ENCODE measurements at places on chromosomes 16 and 17. TPM values are rescaled to one million over a fixed set of nuclear protein-coding genes. Genes with fewer than 3 reads are reported as not detected.
A peak's percentile ranks its signal among the peaks of the same experiment; 100 is the strongest.

DNA sequence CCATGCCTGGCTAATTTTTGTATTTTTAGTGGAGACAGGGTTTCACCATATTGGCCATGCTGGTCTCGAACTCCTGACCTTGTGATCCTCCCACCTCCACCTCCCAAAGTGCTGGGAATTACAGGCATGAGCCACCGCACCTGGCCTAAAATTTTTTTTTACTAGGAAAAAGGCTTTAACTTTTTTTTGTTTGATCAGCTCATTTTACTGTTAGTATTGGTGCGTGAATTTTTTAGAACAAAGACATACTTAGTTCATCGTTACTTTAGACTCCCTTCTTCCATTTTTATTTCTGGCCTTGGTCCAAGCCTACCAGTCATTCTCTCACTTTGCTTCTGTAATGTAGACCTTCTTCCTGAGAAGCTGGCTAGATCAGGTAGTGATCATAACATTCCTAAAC, 25.4 kb upstream of the RAB11FIP4 start:
- no peak for DNase-seq

- DNase-seq = no peak
Observed at GRCh38 chr17:76004750-76005262, 4.2 kb downstream of the CDK3 start.

DNA sequence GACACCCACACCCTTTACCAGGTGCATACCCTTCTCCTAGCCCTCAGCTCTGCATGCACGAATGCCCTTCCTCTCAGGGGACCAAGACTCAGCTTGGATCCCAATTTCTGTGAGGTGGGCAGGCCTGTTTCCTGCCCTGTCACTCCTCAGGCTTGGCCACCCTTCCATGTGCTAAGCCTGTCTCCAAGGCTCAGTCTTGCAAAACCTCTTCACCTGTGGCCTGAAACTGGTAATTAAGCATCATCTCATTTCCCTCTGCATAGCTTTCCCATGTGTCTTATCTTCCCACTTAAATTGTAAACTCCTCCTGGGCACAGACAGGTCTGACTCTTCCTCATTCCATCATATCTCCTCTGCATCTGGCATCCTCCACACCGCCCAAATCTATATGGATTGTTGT, 31.0 kb upstream of the SMPD3 start:
- no peak for DNase-seq

GRCh38 chr16:16008666-16009065, 59.2 kb downstream of the ABCC1 start:
- DNase-seq = no peak

The SP6 gene
- 0.62 TPM for total RNA-seq

- no peak for DNase-seq
Observed at GRCh38 chr17:73560661-73561060, 83.6 kb downstream of the SDK2 start.

DNA sequence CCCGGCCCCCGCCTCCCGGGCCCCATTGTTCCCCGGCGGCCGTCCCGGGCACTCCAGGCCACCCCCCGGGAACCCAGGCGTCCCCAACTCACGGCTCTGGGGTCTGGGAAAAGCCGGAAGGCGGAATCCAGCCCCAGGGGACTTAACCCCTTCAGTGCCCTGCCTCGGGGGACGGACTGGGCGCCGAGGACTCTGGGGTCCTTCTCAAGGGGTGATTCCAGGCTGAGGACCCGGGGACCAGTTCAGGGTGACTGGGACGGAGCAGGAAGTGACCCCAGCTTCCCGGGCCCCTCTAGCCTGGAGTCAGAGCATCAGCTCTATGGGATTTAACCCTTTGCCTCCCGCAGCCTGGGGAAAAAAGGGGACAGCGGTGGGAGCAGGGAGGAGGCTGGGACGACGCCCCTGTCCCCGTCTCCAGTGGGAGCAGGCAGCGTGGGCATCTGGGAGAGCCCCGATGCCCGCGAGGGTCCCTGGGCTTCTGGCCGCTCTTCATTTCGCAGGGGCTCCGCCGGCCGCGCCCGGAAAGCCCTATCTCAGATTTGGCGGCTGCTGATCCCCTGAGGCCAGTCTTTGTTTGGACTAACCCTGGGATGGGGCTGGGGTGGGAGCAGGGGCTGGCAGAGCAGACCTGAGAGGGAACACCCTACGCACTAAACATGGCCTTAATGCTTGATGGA, at the start of gene ZNF629:
ZNF629 (minus strand) TSS at position 270 of the 677 bp plus-strand sequence. CDS start 2,723 bp downstream, outside the sequence.
- DNase-seq = peak; percentile 84

The CDYL2 gene
- 5.7 TPM for total RNA-seq

DNA sequence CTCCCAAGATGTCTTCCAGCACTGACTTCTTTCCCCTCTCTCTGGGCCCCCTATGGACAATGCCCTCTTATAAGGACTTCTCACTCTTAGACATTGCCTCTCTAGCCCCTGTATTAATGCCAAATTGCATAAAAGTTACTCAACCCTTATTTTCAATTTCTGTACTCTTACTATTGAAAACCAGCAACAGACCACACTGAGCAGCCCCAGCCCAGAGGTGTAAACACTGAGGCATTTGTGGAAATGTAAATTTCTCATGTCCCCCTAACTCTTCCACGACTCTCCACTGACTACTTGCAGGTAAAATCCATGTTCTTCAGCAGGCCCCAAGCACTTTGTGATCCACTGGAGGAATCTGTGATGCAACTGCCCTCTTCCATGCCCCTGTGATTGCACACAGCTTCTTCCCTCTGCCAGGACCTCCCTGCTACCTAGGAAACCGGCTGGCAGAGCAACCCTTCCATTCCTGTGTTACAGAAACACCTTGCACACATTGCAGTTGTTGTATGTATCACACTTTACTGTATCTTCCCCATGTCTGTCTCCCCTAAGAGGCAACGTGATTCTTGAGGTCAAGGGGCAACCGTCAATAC, 4.4 kb downstream of the N4BP1 start:
- no peak for DNase-seq

DNA sequence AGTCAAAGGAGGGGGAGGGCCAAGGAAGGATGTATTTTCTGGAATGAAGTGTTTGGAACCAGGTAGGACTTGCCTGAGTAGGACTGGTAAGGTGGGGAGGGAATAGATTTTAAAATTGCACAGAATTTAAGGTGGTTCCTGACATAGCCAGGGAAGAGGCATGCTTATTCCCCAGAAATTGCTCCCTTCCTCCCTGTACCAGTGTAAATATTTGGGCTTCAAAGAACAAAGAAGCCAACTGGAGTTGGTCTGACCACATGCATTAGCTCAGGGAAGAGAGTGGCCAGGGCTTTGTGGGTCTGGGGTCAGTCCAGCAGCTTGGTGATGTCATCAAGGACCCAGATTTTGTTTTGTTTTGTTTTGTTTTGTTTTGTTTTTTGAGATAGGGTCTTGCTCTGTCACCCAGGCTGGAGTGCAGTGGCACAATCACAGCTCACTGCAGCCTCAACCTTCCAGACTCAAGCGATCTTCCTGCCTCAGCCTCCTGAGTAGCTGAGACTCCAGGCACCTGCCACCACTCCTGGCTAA, 9.3 kb upstream of the MRTFB start:
- no peak for DNase-seq

The ATP2C2 gene
- total RNA-seq = 0.58 TPM

The B4GALNT2 gene
- 0.13 TPM for total RNA-seq

GRCh38 chr17:38674014-38674748, 576 bp downstream of the EPOP start:
- no peak for DNase-seq
